Natural killer cell (primary cell): ENCODE measurements at places on chromosomes 4 and X. TPM values are rescaled to one million over a fixed set of nuclear protein-coding genes. Genes with fewer than 3 reads are reported as not detected.

- no peak overlapping the region for H3K27ac ChIP-seq
- no peaks in the 10 kb centered on the region for H3K27me3 ChIP-seq
- no peaks in the 10 kb centered on the region for H3K4me1 ChIP-seq
- no peak overlapping the region for H3K4me3 ChIP-seq
- DNase-seq: no peak
- H3K36me3 ChIP-seq: no peaks in the 10 kb centered on the region
Observed at GRCh38 chr4:161696944-161697343, 466.9 kb downstream of the FSTL5 start.

DNA sequence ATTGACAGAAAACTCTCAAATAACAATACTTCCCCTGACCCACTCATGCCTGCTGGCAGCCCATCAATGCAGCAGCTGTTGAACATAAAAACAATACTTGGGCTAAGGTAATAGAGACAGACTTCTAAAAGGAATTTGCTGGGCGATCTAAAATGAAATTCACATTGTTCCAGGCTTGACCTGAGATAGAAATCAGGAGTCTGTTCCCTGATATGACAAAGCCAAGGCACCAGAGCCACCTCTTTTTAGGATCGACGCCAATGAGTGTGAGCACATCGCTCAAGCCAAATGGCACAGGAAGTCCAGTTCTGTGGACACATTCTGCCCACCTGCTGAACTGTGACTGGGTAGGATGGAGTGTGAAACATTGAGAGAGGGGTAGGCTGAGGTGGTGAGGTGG, 4.9 kb downstream of the SEPTIN11 start:
- H3K4me1 ChIP-seq: peaks cover 7% of the 10 kb centered on the region
- no peaks in the 10 kb centered on the region for H3K27me3 ChIP-seq
- H3K27ac ChIP-seq: no peak overlapping the region
- no peaks in the 10 kb centered on the region for H3K36me3 ChIP-seq
- no peak overlapping the region for H3K4me3 ChIP-seq
- no peak for DNase-seq

DNA sequence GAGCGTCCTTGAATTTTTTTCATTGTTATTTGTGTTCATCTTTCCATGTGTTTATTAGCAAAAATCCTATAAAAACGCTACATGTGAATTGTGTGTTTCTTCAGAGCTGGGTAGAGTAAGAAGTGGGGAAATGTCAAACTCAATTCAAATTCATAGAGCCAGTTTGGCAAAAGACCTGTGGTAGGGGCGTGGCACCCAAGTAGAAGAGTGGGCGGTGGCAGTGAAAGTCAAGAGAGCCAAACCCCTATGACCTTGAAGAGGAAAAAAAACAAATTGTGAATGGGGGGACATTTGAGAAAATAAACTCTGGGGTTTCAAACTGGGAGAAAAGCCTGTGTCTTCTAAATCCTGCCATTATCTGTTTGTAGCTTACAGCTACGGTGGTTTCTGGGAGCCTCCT, 4.4 kb upstream of the FOXO4 start:
- no peaks in the 10 kb centered on the region for H3K27me3 ChIP-seq
- peaks cover 4% of the 10 kb centered on the region for H3K4me1 ChIP-seq
- no peak for DNase-seq
- H3K4me3 ChIP-seq: no peak overlapping the region

DNA sequence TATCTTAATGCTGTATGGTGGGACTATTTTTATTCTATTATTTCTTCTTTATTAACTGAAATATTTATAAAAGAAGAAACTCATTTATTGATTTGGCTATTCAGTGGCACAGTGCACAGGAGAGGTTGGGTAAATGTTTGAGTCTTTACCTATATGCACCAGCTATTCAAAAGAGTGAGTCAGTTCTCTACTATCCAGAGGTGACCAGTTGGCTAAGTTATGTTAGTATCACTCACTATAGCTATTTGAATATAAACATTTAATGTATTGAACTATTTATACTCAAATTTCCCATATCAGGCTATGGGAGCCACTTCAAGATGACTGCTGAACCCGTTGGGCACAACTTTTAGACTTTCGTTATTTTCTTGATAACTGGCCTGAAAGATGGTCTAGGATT, 106.1 kb upstream of the VEGFC start:
- no peak overlapping the region for H3K27ac ChIP-seq
- no peaks in the 10 kb centered on the region for H3K4me1 ChIP-seq
- H3K4me3 ChIP-seq: no peak overlapping the region
- no peaks in the 10 kb centered on the region for H3K27me3 ChIP-seq

- no peaks in the 10 kb centered on the region for H3K27me3 ChIP-seq
- DNase-seq: no peak
- no peaks in the 10 kb centered on the region for H3K36me3 ChIP-seq
- H3K4me3 ChIP-seq: no peak overlapping the region
- no peaks in the 10 kb centered on the region for H3K4me1 ChIP-seq
- no peak overlapping the region for H3K27ac ChIP-seq
Observed at GRCh38 chr4:159222043-159222552, 119.2 kb downstream of the RAPGEF2 start.

- DNase-seq: no peak
- no peak overlapping the region for H3K4me3 ChIP-seq
- H3K36me3 ChIP-seq: no peaks in the 10 kb centered on the region
- H3K4me1 ChIP-seq: no peaks in the 10 kb centered on the region
Observed at GRCh38 chr4:30828264-30828926, 108.2 kb downstream of the PCDH7 start.

DNA sequence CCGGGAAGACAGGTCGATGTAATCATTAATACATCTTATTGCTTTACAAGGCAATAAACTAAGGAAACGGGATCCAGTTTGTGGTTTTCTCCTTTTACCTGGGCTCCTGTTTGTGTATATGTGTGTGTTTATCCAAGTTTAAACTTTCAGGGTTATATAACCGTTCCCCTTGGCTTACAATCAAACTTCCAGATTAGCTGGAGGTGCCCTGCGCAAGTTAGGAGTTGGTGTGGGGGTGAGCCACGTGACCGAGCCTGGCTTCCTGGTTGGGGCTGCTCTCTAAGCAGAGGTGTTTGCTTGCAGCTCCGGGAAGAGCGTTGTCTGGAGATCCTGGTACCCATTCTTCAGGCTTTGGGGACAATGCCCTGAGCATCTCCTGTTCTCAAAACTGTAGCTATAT, 129.2 kb downstream of the FHDC1 start:
- H3K4me1 ChIP-seq: no peaks in the 10 kb centered on the region
- DNase-seq: no peak
- H3K27ac ChIP-seq: no peak overlapping the region
- no peak overlapping the region for H3K4me3 ChIP-seq
- no peaks in the 10 kb centered on the region for H3K36me3 ChIP-seq

DNA sequence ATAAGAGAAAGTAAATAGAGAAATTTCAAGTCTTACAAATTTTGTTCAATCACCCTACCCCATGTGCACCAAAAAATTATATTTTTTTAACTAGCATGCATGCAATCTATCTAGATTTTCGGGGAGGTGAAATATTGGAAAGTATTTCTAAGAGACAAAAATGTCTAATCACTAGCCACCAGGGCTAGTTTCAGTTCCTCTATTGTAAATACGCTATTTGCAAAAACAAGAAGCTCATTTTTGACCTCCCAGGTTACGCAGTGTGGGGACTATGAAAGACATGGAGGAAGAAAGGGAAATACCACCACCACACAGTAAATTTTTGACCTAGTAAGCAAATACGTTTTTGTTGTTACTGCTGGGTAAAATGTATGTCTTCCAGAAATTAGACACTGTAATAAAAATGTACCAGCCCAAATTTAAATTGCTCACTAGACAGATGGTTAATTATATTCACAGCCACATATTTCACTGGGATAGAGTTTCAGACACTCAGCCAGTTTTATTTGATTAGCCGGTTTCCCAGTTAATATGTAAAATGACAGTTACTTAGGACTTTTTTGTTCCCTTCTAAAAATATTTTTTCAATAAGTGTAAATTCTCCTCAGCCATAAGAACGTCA, 2.2 kb downstream of the NEXMIF start:
- no peaks in the 10 kb centered on the region for H3K4me1 ChIP-seq
- DNase-seq: no peak
- H3K4me3 ChIP-seq: no peak overlapping the region
- H3K27ac ChIP-seq: no peak overlapping the region

DNA sequence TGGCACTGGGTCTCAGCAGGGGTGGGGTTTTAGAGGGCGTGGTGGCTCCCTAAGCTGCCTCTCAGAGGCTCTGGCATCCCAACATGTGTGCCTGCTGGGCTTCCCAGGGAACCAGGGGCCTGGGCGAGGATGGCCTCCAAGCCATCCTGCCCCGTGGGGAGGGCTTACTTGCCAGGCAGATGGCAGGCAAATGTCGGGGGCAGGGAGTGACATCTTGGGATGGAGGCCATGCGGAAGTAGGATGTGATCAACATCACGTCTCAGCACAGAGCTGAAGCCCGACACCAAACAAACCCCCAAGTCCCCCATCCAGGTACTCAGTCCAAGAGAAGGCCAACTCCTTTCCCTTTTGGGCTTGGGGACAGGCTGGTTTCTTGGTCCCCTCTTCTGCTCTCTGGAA, 4.7 kb downstream of the L1CAM start:
- H3K27ac ChIP-seq: no peak overlapping the region
- peaks cover 20% of the 10 kb centered on the region for H3K27me3 ChIP-seq
- H3K4me1 ChIP-seq: peaks cover 19% of the 10 kb centered on the region

GRCh38 chrX:37712458-37712857, 26.9 kb downstream of the XK start:
- DNase-seq: no peak
- H3K27ac ChIP-seq: no peak overlapping the region
- H3K4me1 ChIP-seq: no peaks in the 10 kb centered on the region
- no peak overlapping the region for H3K4me3 ChIP-seq
- H3K27me3 ChIP-seq: no peaks in the 10 kb centered on the region

DNA sequence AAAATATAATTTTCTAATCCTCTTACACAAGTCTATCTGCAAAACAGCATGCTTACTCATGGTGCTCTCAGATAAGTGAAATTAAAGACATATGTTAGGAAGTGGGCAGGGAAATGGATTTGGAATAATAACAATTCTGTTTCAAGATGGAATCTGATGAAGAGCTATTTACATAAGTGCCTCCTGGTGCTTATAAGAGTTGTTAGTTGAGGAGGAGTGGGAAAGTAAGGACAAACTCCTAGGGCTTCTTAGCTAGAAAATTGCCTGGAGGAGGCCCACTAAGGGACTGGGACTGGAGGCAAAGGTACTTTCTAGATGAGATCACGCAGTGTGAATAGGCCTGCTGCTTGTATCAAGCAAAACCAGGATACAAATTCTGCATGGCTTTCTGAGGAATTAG, 939.8 kb downstream of the GLUD2 start:
- H3K27ac ChIP-seq: no peak overlapping the region
- H3K36me3 ChIP-seq: no peaks in the 10 kb centered on the region
- DNase-seq: no peak

GRCh38 chr4:162661913-162662312, 498.1 kb upstream of the FSTL5 start:
- H3K4me1 ChIP-seq: no peaks in the 10 kb centered on the region
- no peak overlapping the region for H3K27ac ChIP-seq
- no peaks in the 10 kb centered on the region for H3K27me3 ChIP-seq

GRCh38 chr4:43394976-43395375, 502.5 kb downstream of the GRXCR1 start:
- H3K4me3 ChIP-seq: no peak overlapping the region
- no peak overlapping the region for H3K27ac ChIP-seq
- no peaks in the 10 kb centered on the region for H3K27me3 ChIP-seq

DNA sequence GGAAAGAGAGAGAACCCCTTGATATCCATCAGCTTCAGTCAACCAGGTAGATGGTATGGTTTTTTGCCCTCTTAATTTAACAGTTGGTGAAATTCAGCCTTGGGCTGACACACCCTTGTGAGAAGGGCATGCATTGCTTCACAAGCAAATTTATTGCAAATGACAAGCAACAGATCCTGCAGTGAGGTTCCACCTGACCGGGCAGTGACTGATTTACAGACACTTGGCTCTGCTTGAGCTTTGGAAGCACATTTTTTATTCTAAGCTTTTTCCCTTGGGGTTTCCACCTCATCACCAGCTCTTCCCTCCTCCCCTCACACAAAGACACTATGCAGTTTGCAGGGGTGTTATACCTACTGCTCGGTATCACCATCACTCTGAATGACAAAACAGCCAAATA, 28.3 kb upstream of the SERTM2 start:
- no peaks in the 10 kb centered on the region for H3K4me1 ChIP-seq
- no peak for DNase-seq
- H3K4me3 ChIP-seq: no peak overlapping the region
- H3K27me3 ChIP-seq: no peaks in the 10 kb centered on the region

DNA sequence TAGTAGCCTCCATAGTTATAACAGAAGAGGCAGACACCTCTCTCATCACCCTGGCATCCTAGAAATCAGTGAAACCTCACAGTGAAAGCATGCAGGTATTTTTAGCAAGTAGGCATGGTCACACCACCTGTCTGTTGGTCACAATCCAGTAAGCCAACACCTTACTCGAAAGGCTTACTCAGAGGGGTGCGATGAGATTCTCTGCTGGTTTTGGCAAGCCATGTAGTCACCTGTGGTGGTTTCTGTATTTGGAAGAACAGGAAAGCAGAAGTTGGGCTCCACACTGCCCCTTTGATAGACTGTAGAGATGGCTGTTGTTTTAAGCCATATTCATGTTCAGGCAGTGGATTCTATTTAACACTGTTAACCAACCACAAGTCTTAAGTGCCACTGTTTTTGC, 134.7 kb downstream of the DCLK2 start:
- H3K36me3 ChIP-seq: no peaks in the 10 kb centered on the region
- no peaks in the 10 kb centered on the region for H3K27me3 ChIP-seq
- no peaks in the 10 kb centered on the region for H3K4me1 ChIP-seq
- DNase-seq: no peak

DNA sequence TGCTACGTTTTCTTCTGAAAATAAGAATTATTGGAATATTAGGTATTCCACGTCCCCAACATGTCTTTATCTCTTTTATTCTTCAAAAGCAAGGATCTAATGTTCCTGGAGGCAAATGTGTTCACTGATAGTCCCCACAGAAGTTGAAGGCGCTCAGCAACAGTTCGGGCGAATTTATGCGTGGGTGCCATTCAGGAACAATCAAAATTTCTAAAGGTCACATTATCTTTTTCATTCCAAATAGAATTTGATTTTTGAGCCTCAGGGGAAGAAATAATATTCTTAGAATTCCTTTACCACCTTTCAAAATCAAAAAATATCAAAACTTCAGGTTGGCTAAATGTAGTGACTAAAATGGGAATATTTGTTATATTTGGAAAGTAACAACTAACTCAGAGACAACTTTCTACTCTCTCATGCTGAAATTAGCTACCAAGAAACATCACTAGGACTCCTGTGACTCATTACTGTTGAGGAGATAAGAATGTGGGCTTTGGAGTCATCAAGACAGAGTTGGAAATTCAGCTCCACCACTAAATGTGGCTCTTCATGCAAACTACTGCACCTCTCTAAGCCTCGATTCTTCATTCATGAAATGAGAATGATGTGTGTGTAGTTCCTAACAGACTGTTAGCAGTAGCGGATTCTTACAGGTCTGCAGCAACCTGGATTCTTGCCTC, 72.3 kb upstream of the KIT start:
- H3K4me1 ChIP-seq: no peaks in the 10 kb centered on the region
- no peaks in the 10 kb centered on the region for H3K27me3 ChIP-seq
- H3K4me3 ChIP-seq: no peak overlapping the region

GRCh38 chr4:39932776-39933402, 44.8 kb downstream of the PDS5A start:
- peak overlapping the region; percentile 62 for H3K27ac ChIP-seq
- no peaks in the 10 kb centered on the region for H3K27me3 ChIP-seq
- no peak overlapping the region for H3K4me3 ChIP-seq
- H3K36me3 ChIP-seq: no peaks in the 10 kb centered on the region
- no peak for DNase-seq

RAB9B gene
- 0.50 TPM for total RNA-seq

ATRX gene
- total RNA-seq: 136 TPM

SSX4B gene
- total RNA-seq: not detected

MUC7 gene
- not detected for total RNA-seq

TEX13D gene
- 0.32 TPM for total RNA-seq

TLR1 gene
- 51.5 TPM for total RNA-seq

BEX3 gene
- total RNA-seq: 1.0 TPM

APBB2 gene
- total RNA-seq: 0.38 TPM

PABPC1L2B gene
- not detected for total RNA-seq
